Naive thymus-derived CD4-positive, alpha-beta T cell (primary cell): ENCODE measurements at places on chromosomes 2 and 18.

DNA sequence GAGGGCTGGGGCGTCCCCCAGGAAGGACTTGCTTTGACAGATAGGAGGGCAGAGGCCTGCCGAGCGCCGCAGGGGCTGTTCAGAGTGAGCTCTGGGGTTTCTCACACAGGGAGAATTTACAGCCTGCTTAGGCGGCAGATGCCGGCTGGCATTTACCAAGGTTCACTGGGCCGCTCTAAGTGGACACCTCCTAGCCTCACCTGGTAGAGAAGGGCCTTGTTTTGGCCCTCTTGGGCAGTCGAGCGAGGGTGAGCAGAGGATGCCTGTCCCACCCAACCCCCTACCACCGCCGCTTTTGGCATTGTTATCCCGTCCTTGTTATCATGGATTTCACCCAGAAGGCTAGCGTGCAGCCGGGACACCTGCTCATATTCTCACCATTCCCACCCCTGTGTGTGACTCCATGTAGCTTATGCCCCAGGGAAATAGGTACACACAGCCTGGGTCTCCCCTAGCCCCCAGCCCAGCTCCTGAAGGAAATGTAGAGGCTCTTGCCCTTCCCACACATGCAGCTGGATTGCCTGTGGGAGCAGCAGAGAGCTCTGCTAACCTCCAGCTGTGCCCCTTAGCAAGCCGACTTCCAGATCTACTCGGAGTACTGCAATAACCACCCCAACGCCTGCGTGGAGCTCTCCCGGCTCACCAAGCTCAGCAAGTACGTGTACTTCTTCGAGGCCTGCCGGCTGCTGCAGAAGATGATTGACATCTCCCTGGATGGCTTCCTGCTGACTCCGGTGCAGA lies 52.4 kb downstream of the FAM168B start:
- no peak for DNase-seq
- H3K36me3 ChIP-seq, result no peaks in the 10 kb centered on the region
- H3K27ac ChIP-seq, result peak overlapping the region; percentile 42
- H3K4me1 ChIP-seq, result peaks cover 23% of the 10 kb centered on the region

DNA sequence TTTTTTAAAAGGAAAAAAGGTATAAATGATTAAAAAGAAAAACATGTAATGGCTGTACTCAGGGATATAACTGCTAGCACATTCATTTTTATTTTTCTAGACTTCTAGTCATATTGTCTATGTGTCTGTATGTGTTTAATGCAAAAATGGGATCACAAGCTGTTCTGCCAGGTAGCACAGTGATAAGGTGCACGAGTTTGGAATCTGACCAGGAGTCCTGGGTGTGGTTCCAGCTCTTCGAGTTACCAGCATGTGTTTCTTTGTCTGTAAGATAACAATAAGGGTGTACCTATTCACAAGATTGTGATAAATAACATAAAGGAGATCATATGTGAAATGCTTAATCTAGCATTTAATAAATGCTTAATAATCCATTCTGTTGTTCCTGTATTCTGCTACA lies 145.3 kb downstream of the PKP4 start:
- no peaks in the 10 kb centered on the region for H3K4me1 ChIP-seq
- H3K36me3 ChIP-seq, result no peaks in the 10 kb centered on the region
- H3K27me3 ChIP-seq, result no peaks in the 10 kb centered on the region
- no peak for DNase-seq
- H3K4me3 ChIP-seq, result no peak overlapping the region
- no peak overlapping the region for H3K27ac ChIP-seq

DNA sequence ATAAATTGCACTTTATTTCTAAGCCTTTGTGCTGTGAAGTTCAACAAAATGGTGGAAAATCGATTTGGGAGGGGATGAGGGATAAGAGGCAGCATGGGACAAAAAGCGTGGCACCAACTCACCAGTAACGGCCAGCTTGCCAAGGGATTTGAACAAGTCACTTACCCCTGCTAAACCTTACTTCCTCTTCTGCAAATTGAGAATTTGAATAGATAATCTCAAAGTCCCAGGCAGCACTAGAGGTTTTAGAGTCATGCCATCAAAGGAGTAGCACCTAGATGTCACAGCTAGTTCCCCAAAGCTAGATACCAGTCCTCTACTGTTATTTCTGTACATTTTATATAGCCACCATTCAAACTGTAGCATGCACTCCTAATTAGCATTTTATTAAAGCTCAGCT lies 83.7 kb upstream of the VRK2 start:
- H3K36me3 ChIP-seq, result no peaks in the 10 kb centered on the region
- no peak for DNase-seq
- no peaks in the 10 kb centered on the region for H3K27me3 ChIP-seq
- H3K27ac ChIP-seq, result no peak overlapping the region

DNA sequence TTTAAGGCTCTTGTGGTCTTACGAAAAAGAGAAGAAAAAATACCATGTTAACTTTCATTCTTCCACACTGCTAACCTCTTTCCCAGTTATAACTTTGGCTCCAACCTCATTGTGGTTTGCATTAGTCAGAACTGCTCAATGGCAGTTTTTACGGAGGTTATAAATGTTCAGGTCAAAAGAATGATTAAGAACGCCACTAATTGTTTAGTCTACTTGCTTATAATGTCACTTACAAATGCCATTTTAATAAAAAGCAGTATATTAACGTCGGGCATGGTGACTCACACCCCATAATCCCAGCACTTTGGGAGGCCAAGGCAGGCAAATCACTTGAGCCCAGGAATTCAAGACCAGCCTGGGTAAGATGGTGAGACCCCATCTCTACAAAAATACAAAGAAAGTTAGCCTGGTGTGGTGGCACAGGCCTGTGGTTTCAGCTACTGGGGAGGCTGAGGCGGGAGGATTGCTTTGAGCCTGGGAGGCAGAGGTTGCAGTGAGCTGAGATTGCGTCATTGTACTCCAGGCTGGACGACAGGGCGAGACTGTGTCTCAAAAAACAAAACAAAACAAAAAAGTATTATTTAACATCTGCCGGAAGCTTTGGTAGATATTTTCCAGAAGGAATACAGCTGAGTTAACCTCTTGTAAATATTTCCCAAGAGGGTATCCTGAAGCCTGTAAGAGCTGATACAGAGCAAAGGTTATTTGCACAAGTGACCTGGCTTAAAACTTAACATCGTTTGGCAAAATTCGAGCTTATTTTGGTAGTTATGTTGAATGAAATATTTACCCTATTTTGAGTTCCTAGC lies 5.1 kb downstream of the AGPS start:
- H3K4me1 ChIP-seq, result peaks cover 20% of the 10 kb centered on the region
- no peaks in the 10 kb centered on the region for H3K36me3 ChIP-seq
- DNase-seq, result no peak
- no peak overlapping the region for H3K27ac ChIP-seq
- H3K4me3 ChIP-seq, result no peak overlapping the region

GRCh38 chr2:118808429-118808809 lies 39.0 kb downstream of the EN1 start:
- no peak for DNase-seq
- no peak overlapping the region for H3K27ac ChIP-seq
- peaks cover 10% of the 10 kb centered on the region for H3K27me3 ChIP-seq

DNA sequence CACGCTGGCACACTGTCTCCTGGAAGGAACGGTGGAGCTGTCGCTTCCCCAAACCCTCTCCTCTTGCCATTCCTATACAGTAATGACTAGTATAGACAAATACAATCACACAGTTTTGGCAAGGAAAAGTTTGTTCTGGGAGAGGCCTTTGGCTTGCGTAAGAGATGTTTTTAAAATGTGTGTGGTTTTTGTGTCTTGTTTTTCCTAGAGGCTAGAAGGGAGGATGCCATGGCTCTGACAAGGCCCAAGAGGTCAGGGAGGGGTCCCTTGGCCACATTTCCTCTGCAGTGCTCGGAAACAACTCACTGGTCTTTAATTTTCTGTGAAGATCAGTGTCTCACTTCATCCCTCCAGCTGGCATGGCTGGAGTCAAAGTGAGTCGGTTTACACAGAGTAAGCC lies 195.9 kb downstream of the SH3RF3 start:
- H3K4me3 ChIP-seq, result no peak overlapping the region
- H3K36me3 ChIP-seq, result no peaks in the 10 kb centered on the region
- H3K4me1 ChIP-seq, result no peaks in the 10 kb centered on the region
- no peak overlapping the region for H3K27ac ChIP-seq

DNA sequence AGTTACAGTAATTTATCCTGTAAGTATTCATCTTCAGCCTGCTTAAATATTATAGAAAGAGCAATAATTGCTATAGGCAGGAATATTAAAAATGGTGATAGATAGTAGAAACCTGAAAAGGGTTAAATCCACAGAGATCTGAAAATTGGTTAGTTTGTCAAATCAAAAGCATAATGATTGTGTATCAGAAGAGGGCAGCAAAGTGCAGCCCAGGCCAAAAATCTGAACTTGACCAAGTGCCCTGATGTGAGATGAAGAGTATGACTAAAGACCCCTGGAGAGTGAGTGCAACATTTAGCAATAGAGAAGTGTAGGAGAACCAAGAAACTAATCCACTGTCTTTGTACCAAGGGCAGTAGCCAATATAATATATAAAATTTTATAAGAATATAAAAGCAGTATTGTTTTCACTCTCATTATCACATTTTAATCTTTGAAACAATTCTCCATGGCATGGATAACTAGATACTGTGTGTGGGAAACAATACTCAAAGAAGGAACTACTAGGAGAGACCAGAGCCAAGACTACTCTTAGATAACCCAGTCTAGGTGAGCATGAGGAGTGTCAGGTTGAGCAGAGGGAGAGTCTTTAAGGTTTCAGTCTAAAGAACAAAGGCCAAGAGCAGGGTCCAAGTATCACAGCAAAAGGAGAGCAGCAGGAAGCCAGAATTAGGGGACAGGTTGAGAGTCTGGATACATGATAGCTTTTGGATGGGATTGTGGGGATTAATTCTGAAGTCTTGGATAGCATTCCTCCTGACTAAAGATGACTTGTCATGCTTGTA lies 148.7 kb downstream of the CALCRL start:
- no peaks in the 10 kb centered on the region for H3K36me3 ChIP-seq
- no peaks in the 10 kb centered on the region for H3K27me3 ChIP-seq
- no peak overlapping the region for H3K27ac ChIP-seq
- DNase-seq, result no peak
- no peak overlapping the region for H3K4me3 ChIP-seq

GRCh38 chr2:85216927-85217326 lies 83.7 kb downstream of the TCF7L1 start:
- H3K27me3 ChIP-seq, result no peaks in the 10 kb centered on the region
- no peaks in the 10 kb centered on the region for H3K4me1 ChIP-seq
- no peaks in the 10 kb centered on the region for H3K36me3 ChIP-seq
- no peak overlapping the region for H3K27ac ChIP-seq
- DNase-seq, result no peak
- H3K4me3 ChIP-seq, result no peak overlapping the region

GRCh38 chr2:46967990-46968647 lies 52.5 kb upstream of the MCFD2 start:
- no peak for DNase-seq
- no peaks in the 10 kb centered on the region for H3K36me3 ChIP-seq
- no peaks in the 10 kb centered on the region for H3K4me1 ChIP-seq
- H3K4me3 ChIP-seq, result no peak overlapping the region

DNA sequence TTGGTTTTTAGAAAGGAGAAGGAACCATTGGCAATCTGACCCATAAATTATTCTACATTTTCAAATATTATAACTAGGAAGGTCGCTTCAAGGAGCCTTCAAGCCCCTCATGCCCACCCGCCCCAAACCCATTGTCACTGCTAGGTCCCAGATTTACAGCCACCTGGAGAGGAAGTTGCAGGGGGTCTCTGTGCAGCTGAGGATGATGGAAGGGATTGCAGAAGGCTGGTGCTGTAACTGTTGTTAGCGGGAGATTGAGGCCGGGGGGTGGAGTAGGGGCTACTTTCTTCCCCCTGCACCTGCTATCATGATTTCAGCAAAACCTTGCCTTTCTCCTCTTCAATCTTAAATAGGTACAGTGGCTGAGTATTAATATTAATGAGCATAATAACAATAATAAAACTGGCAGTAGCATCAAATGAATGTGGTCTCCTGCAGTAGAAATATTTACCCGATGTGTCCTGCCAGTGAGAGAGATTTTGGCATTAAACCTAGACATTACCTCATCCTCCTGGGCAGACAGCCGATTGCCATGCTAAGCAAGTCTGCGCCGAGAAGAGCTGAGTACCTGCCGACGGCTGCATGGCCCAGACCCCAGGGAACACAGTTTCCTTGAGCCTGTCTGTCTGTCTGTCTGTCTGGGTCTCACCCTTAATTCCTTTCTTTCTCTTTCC lies 225.4 kb downstream of the FAM210A start:
- H3K36me3 ChIP-seq, result peaks cover 15% of the 10 kb centered on the region
- no peak overlapping the region for H3K27ac ChIP-seq
- no peaks in the 10 kb centered on the region for H3K4me1 ChIP-seq
- no peak overlapping the region for H3K4me3 ChIP-seq
- no peak for DNase-seq
